Foreskin keratinocyte (primary cell): ENCODE measurements at places on chromosomes 1 and 21. TPM values are rescaled to one million over a fixed set of nuclear protein-coding genes. Genes with fewer than 3 reads are reported as not detected.

GRCh38 chr1:112363636-112364035 lies 32.4 kb upstream of the CTTNBP2NL start:
- DNase-seq: no peak

- DNase-seq: peak; percentile 44
These were observed 750 bp downstream of the NECAP2 start for GRCh38 chr1:16441282-16441665.

DNA sequence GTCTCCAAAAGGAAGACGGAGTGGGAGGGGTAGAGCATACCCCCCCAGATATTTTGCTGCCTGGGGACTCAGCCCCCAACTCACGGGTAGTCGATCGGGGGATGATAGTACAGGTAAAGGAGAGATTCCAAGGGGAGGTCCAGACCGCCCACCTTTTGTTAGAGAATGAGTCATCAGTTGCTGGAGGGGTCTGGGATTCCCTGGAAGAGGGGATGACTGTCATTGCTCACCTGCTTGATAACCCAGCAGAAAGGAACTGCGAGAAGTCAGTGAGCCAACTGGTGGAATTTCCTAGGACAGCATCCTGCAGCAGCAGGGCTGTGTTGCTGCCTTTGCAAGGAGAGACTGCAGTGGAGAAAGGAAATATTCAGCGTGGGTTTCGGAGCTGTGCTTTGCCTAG lies 64.4 kb downstream of the MACF1 start:
- peak; percentile 37 for DNase-seq

GRCh38 chr1:62362926-62363325 lies 43.7 kb upstream of the KANK4 start:
- DNase-seq: no peak

GRCh38 chr1:93081716-93082115 lies 2.6 kb downstream of the MTF2 start:
- peak; percentile 37 for DNase-seq

The PADI4 gene
- total RNA-seq: not detected in 2 replicates
